SJSA1 (cell line): ENCODE measurements at places on chromosomes 4 and X. TPM values are rescaled to one million over a fixed set of nuclear protein-coding genes. Genes with fewer than 3 reads are reported as not detected.

The KLHL5 gene
- total RNA-seq: 79.3 and 80.8 TPM in 2 replicates

GRCh38 chr4:23001478-23001877 lies 308.7 kb downstream of the GBA3 start:
- no peaks in the 10 kb centered on the region for H3K36me3 ChIP-seq
- peaks cover 11% of the 10 kb centered on the region for H3K4me1 ChIP-seq
- H3K4me3 ChIP-seq: no peak overlapping the region
- no peak for DNase-seq

The LDB2 gene
- total RNA-seq: 8.0 and 16.5 TPM in 2 replicates

The HDAC8 gene
- 29.0 and 33.3 TPM in 2 replicates for total RNA-seq

The TCEAL9 gene
- 171 and 277 TPM in 2 replicates for total RNA-seq

DNA sequence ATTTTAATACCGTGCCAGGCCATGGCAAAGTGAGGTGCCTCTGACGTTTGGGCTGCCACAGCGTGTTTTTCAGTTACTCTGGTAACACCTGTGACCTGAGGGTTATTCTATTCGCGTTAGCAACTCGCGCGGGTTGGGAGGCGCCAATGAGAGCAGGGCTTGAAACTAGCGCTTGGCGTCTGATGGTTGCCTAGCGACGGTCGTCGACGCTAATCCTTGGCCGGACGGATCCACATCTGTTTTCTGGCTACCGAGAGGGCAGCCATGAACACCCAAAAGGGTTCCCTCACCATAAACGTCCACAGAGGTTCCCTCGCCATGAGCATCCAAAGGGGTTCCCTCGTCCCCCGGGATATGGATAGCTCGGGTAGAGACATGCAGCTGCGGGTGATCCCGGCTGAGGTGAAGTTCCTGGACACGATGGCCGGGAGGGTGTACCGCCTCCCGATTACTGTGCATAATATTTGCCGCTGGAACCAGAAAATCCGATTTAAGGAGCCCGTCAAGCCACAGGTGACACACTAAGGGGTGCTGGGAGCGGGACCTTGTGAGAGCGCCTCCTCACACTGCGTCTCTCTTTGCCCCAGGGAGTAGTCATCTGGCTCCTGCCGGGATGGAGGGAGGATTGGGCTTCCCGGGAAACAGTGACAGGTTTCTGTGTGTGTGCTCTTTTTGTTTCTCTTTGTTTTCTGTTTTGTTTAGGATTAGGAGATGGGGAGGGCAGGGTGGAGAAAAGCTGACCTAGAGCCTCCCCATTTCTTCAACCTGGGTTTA lies at the start of gene CFAP47:
TSS of gene CFAP47 (plus strand) at position 199 of the 774 bp plus-strand sequence. CDS start at position 265, 66 bp downstream.
- no peaks in the 10 kb centered on the region for H3K36me3 ChIP-seq
- H3K4me3 ChIP-seq: no peak within 1 kb of the TSS
- DNase-seq: no peak
- no peaks in the 10 kb centered on the region for H3K4me1 ChIP-seq

The PLXNB3 gene
- total RNA-seq: 0.03 and 1.3 TPM in 2 replicates

The GPR34 gene
- total RNA-seq: not detected in 2 replicates

The TEX13C gene
- not detected in 2 replicates for total RNA-seq

- H3K27me3 ChIP-seq: no peaks in the 10 kb centered on the region
- no peaks in the 10 kb centered on the region for H3K36me3 ChIP-seq
- no peak overlapping the region for H3K27ac ChIP-seq
- no peak for DNase-seq
- no peak overlapping the region for H3K4me3 ChIP-seq
- peaks cover 38% of the 10 kb centered on the region for H3K4me1 ChIP-seq
Measured at GRCh38 chr4:95510145-95510544, 38.6 kb downstream of the UNC5C start.

GRCh38 chrX:123083924-123084323 lies 100.2 kb upstream of the GRIA3 start:
- H3K27ac ChIP-seq: no peak overlapping the region
- no peaks in the 10 kb centered on the region for H3K27me3 ChIP-seq
- no peak for DNase-seq
- no peaks in the 10 kb centered on the region for H3K4me1 ChIP-seq
- H3K36me3 ChIP-seq: no peaks in the 10 kb centered on the region

DNA sequence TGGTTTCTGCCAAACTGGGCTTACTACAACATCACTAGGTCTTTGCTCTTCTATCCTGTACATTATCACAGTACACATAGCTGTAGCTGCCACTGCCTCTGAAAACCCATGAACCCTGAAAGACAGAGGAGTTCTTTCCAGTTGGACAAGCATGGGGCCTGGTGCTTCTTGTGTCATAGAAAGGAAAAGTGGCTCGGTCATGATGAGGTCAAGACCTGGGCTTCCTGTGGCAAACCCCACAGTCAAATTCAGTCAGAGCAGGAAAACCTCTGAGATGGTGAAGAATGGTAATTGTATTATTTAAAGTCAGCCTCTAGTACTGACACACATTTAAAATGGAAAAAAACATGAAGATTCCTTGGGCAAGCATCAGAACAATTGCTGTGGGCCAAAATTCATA lies 133.3 kb upstream of the PRPS2 start:
- H3K4me3 ChIP-seq: no peak overlapping the region
- H3K4me1 ChIP-seq: no peaks in the 10 kb centered on the region
- no peak for DNase-seq
- no peaks in the 10 kb centered on the region for H3K27me3 ChIP-seq
- no peaks in the 10 kb centered on the region for H3K36me3 ChIP-seq

DNA sequence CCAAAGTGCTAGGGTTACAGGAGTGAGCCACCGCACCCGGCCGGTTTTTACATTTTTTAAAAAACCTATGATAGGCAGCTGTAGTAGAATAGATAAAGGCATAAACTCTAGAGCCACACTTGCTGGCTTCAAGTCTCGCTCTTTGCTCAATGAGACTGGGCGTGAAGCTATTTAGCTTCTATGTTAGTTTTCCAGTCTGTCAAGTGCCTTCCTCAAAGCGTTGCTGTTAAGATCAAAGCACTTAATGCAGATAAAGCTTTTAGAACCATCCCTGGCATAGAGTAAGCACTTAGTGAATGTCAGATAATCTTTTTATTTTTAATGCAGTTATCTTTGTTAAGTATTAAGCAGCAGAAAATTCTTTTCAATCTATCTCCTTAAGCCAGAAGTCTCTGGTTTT lies 42.0 kb upstream of the BMPR1B start:
- DNase-seq: no peak
- H3K4me3 ChIP-seq: no peak overlapping the region
- no peaks in the 10 kb centered on the region for H3K36me3 ChIP-seq
- H3K27me3 ChIP-seq: no peaks in the 10 kb centered on the region
- H3K4me1 ChIP-seq: peaks cover 6% of the 10 kb centered on the region; the same call in 1 of the 2 replicates
- no peak overlapping the region for H3K27ac ChIP-seq

GRCh38 chr4:188858696-188859095 lies 719.5 kb downstream of the TRIML1 start:
- H3K36me3 ChIP-seq: no peaks in the 10 kb centered on the region
- no peaks in the 10 kb centered on the region for H3K4me1 ChIP-seq
- DNase-seq: no peak
- H3K27me3 ChIP-seq: no peaks in the 10 kb centered on the region
- no peak overlapping the region for H3K27ac ChIP-seq
- no peak overlapping the region for H3K4me3 ChIP-seq

DNA sequence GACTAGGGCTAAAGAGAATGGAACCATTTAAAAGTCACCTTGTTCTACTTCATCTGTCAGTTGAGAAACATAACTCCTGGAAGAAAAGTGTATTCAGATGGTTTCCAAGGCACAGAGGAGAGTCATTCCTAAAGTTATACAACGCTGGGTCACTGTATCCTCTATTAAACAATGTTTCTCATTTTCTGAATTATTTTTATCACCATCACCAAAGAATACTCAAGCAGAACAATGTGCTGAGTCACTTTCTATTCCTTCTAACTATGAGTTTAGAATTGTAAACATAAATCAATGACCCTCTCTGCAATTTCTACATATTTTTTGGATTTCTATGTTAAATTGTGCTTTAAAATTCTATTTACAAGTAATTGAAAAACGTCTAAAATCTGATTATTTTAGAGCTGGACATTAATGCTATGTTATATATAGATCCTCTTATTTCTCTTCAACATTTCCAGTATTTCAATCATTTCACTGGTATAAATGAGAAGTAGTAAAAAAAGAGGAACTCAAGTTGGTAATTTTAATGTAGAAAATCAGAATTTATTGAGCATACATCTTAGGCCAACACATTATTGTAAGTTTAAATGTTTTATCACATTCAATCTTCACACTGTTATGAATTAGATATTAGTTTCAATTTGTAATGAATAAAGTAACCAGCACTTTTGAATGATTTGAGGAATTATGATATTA lies 7.5 kb downstream of the DTHD1 start:
- no peak overlapping the region for H3K4me3 ChIP-seq
- H3K27me3 ChIP-seq: no peaks in the 10 kb centered on the region
- no peaks in the 10 kb centered on the region for H3K36me3 ChIP-seq
- no peak for DNase-seq
- no peaks in the 10 kb centered on the region for H3K4me1 ChIP-seq
- H3K27ac ChIP-seq: no peak overlapping the region

DNA sequence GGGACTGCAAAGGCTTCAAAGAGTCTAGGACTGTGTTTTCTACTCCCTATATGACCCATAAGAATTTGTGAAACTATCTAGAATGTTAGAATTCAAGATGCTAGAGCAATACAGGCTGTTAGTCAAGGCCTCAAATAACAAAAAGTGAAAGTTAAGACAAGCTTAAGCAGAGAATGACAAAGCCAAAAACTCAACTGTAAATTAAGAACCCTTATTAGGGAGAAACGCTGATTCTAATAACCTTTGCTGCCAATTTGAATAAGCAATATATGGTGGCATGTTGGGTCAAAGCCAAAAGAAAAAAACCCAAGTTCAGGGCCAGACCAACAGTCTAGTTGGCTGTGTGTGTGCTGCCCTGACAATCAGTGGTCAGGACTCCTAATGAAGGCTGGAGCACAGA lies 160.0 kb downstream of the INPP4B start:
- no peaks in the 10 kb centered on the region for H3K27me3 ChIP-seq
- H3K4me3 ChIP-seq: no peak overlapping the region
- H3K36me3 ChIP-seq: no peaks in the 10 kb centered on the region

The MAGEE1 gene
- total RNA-seq: 0.16 and 1.1 TPM in 2 replicates

The P2RY4 gene
- not detected in 2 replicates for total RNA-seq

DNA sequence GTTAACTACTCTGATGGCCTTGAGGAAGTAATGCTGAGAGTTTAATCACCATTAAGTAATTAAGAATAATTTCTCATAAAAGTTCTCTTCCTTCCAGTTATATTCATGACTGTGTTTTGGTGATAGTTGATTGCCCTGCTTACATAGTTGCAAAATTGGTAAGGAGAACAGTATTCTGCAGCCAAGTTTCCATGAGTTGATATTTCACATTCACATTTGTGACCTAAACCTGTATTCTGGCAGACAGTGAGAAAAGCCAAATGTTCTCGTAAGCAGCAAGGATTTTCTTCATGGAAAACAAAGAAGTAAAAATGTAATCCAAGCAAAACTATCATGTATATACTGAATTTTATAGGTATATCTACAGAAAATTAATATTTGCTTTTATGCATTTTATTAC lies 187.8 kb upstream of the NUDT6 start:
- no peaks in the 10 kb centered on the region; the same call in none of the 2 replicates for H3K4me1 ChIP-seq
- H3K27me3 ChIP-seq: no peaks in the 10 kb centered on the region
- H3K4me3 ChIP-seq: no peak overlapping the region
- no peak for DNase-seq
- H3K27ac ChIP-seq: no peak overlapping the region

- H3K36me3 ChIP-seq: peaks cover 36% of the 10 kb centered on the region
- DNase-seq: no peak
- no peaks in the 10 kb centered on the region for H3K4me1 ChIP-seq
Measured at GRCh38 chrX:101108284-101108683, 10.3 kb downstream of the CENPI start.

- no peak for DNase-seq
- H3K27me3 ChIP-seq: no peaks in the 10 kb centered on the region
- H3K27ac ChIP-seq: no peak overlapping the region
- H3K36me3 ChIP-seq: no peaks in the 10 kb centered on the region
- H3K4me1 ChIP-seq: peaks cover 5% of the 10 kb centered on the region
- H3K4me3 ChIP-seq: no peak overlapping the region
Measured at GRCh38 chr4:100100985-100101384, 89.3 kb downstream of the DDIT4L start.

The GPR119 gene
- total RNA-seq: not detected in 2 replicates

DNA sequence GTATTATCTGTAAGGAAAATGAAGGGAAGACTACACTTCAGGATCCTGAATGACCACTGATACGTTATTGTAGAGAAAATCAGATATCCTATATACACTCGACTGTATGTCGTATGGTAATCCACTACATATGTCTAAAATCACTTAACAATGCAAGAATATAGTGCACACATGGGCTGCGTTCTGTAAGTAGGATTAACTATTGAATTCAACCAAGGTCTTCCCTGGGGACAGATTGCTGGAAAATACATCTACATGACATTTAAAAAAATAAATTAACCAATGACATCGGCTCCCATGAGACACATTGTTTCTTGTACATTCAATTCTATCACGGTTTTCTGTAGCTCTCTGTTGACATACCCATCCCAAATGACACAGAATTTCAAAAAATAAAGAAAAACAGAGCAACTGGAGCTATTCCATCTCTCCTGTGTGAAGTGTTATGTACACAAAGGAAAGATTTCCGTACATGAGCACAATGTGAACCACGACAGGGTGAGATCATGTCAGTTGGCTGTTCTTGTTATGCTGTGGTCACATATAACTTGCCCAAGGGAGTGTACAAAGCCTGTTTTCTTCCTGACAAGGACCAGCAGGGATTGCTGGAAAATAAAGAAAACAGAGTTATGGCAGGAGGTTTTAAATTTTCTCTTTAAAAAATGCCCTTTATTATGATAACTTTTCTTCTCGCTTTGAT lies 6.1 kb downstream of the ENOX2 start:
- DNase-seq: peak; percentile 32
- no peaks in the 10 kb centered on the region for H3K27me3 ChIP-seq
- H3K4me1 ChIP-seq: peaks cover 13% of the 10 kb centered on the region
- peak overlapping the region; percentile 68 for H3K27ac ChIP-seq

DNA sequence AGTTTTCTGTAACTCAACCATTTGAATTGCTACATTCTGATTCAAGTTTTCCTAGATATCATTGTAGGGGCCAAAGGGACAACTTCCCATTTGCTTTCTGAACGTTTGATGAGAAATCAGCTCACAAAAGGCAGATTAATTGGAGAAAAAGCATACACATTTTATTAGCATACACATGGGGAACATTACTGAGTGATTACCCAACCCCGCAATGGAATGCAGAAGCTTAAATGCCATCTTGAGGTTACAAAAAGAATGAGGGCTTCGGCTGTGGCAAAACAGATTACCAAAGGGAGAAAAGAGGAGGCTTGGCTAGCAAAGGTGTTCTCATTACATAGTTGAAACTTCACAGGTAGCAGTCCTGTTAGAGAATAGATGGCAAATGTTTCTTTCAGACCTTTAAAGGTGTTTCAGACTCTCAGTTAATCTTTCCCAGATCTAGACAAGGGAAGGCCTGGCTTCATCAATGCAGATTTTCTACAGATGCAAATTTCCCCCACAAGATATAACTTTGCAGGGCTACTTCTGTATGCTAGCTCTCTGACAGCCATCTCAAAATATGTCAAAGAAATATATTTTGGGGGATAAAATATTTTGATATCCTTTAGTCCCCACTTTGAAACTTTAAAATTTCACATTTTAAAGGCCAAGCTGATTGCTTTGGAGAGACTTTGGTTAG lies 26.5 kb upstream of the HERC6 start:
- H3K4me3 ChIP-seq: no peak overlapping the region
- peaks cover 15% of the 10 kb centered on the region for H3K4me1 ChIP-seq
- no peaks in the 10 kb centered on the region for H3K36me3 ChIP-seq
- no peaks in the 10 kb centered on the region for H3K27me3 ChIP-seq
- no peak for DNase-seq
- peak overlapping the region; percentile 34 for H3K27ac ChIP-seq
